ENCODE measurements at places on chromosomes 4 and X.

- DNase-seq: peak; percentile 87
- no peak overlapping the region for H3K4me3 ChIP-seq
- H3K27ac ChIP-seq: no peak overlapping the region
- H3K4me1 ChIP-seq: no peaks in the 10 kb centered on the region
Observed at GRCh38 chrX:119512146-119512800, 44.0 kb downstream of the SLC25A5 start.

DNA sequence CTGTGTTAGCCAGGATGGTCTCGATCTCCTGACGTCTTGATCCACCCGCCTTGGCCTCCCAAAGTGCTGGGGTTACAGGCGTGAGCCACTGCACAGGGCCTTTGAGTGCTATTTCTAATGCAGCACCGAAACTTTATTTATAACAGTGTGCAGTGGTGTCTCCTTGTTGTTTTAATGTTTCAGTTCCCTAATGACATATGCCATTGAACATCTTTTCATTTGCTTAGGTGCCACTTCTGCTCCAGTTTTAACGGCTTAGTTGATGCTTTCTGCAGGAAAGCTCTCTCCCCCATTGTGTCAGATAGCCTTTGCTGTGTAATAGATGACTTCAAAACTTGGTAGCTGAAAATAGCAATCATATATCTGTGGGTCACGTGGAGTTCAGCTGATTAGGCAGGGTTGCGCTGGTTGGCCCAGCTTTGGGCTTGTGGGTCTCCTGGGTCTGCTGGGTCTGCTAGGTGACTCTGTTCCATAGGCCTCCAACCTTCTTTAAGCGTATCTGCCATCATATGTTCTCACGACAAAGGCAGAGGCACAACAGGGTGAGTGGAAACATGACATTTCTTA lies 76.4 kb upstream of the SHISA3 start:
- H3K27ac ChIP-seq: no peak overlapping the region
- H3K4me3 ChIP-seq: no peak overlapping the region
- peaks cover 5% of the 10 kb centered on the region for H3K4me1 ChIP-seq
- no peaks in the 10 kb centered on the region for H3K27me3 ChIP-seq
- no peak for DNase-seq

DNA sequence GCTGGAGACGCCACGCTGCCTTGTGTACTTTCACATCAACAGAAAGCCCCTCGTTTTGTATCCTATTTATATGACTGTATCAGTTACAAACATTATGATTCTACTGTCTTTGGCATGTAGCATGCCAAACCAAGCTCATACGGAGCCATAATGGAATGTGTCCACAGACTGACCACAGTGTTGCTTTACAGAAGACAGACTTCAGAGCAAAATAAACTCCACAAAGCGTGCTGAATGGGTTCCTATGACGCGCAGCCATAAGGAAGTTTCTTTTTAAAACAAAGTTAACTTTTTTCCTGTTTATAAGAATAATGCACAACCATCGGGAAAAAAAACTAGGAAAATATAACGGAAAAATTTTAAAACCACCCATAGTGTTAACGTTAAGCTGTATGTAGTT lies 136.0 kb downstream of the STOX2 start:
- no peak for DNase-seq
- H3K27me3 ChIP-seq: no peaks in the 10 kb centered on the region
- no peak overlapping the region for H3K4me3 ChIP-seq
- no peaks in the 10 kb centered on the region for H3K4me1 ChIP-seq
- no peaks in the 10 kb centered on the region for H3K36me3 ChIP-seq

GRCh38 chr4:126708716-126709115 lies 924.0 kb upstream of the INTU start:
- no peak overlapping the region for H3K4me3 ChIP-seq
- H3K27me3 ChIP-seq: no peaks in the 10 kb centered on the region
- H3K4me1 ChIP-seq: no peaks in the 10 kb centered on the region
- no peaks in the 10 kb centered on the region for H3K36me3 ChIP-seq

DNA sequence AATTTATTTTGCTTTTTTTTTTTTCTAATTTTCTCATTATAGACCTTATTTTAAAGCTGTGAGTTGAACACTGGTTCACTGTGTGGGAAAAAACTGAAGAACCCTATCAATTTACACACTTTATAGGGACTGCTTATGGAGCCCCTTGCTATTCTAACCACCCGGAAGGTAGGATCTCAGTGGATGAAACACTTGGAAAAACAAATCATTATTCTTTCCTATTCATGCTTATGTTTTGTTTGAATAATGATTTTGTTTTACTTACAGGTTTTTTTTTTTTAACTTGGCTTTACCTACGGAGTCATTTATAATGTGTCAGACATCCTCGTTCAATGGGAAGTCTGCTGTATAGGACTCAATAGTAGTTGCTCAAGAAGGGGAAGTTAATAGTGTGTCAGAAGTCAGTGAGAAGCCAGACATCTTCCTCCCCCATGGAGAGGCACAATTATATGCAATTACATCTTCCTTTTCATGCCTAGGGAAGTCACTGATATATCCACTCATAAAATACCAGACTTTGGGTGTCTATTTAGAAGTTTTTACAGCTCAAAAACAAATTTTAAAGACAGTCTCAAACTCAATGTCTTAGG lies 113.2 kb downstream of the ARSF start:
- DNase-seq: no peak
- H3K27me3 ChIP-seq: no peaks in the 10 kb centered on the region
- no peaks in the 10 kb centered on the region for H3K4me1 ChIP-seq

DNA sequence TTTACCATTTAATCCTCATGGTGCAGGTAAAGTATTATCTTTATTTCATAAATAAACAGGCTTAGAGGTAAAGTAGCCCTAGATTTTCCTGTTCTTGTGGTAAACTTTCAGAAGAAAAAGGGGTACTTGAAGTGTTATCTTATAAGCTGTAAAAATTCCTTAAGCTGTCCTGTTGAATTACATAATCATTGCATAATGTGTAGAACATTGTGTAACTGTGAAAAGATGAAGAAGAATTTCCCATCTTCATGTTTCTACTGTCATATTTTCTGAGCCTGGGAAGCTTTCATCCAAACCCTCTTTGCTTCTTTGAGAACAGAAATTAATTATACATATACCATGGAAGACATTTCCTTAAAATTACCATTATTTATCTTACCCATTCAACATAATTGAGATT lies 90.5 kb downstream of the ELOVL6 start:
- H3K36me3 ChIP-seq: no peaks in the 10 kb centered on the region
- no peak for DNase-seq
- H3K27ac ChIP-seq: no peak overlapping the region
- no peaks in the 10 kb centered on the region for H3K27me3 ChIP-seq
- H3K4me1 ChIP-seq: peaks cover 8% of the 10 kb centered on the region

- no peaks in the 10 kb centered on the region for H3K4me1 ChIP-seq
- no peaks in the 10 kb centered on the region for H3K36me3 ChIP-seq
- no peak for DNase-seq
- H3K27me3 ChIP-seq: no peaks in the 10 kb centered on the region
- no peak overlapping the region for H3K27ac ChIP-seq
Observed at GRCh38 chrX:11336201-11336600, 43.0 kb downstream of the AMELX start.

Data from endodermal cell (in vitro differentiated cells).